ENCODE measurements at places on chromosomes 6 and 20.

GRCh38 chr6:101413773-101414172 lies 20.3 kb downstream of the GRIK2 start:
- DNase-seq: no peak

GRCh38 chr20:61645732-61646131 lies 393.7 kb downstream of the CDH4 start:
- DNase-seq: no peak

DNA sequence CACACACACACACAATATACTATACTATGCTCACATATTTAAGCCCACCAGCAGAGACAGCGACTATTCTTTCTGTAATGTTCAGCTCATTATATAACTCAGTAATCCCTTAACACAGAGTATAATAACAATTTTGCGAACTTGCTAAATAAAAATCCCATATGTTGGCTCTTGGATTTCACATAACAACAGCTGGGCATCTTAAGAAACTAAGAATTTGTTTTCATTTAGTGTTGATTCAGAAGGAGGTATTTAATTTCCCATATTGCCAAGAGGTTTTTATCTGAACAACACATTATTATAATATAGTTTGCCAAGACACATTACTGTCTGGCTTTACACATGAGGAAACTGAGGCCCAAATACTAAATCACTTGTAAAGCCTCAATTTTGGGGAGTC lies 7.4 kb downstream of the ECT2L start:
- no peak for DNase-seq

- no peak for DNase-seq
Measured at GRCh38 chr20:62211769-62212288, 8.2 kb downstream of the HRH3 start.

DNA sequence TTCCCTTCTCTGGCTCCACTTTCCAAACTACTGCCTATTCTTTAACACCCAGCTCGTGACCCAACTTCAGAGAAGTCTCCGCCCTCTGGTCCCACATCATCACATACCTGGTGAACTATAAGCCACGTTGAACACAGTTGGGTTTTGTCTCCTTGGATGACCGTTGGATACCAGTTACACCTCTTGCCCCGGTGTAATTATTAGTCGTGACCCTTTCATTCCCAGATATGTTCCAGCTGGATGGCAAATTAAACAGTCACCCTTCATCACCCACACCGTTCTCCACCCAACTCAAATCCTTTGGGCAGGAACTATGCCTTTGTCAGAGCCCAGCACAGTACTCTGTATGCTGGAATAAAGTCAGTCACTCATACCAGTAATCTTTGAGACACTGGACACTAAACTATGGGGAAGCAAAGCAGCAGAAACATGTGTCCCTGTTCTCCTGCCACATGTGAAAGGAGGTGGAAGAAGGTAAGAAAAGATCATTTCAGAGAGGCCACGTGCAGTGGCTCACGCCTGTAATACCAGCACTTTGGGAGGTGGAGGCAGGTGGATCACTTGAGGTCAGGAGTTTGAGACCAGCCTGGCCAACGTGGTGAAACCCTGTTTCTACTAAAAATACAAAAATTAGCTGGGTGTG lies 22.5 kb downstream of the PLAGL2 start:
- DNase-seq: no peak

- no peak for DNase-seq
Measured at GRCh38 chr6:67748521-67748920, 886.6 kb upstream of the ADGRB3 start.

DNA sequence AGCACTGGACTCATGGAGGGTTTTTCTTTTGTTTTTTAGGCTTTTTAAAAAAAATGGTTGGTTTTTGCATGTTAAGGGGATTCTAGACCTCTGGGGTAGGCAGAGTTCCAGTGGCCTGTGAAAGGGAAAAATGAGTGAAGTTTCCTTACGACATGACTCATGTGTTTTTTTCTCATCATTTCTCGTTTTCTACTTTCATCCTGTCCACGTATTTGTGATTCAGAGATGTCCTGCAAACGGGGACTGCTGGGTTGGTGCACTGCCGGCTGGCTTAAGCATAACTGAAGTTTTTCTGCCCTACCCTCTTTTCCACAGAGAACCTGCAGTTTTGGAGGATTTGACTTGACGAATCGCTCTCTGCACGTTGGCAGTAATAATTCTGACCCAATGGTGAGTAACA lies 182.3 kb downstream of the SASH1 start:
- no peak for DNase-seq

- no peak for DNase-seq
Measured at GRCh38 chr6:70954176-70954575, 2.7 kb downstream of the B3GAT2 start.

GRCh38 chr20:44428174-44429016 lies 47.3 kb upstream of the TTPAL start:
- DNase-seq: no peak

- DNase-seq: no peak
Measured at GRCh38 chr20:11808841-11809240, 108.9 kb upstream of the BTBD3 start.

- no peak for DNase-seq
Measured at GRCh38 chr6:347951-348859, 43.3 kb upstream of the IRF4 start.

Data from Calu3 (cell line).